ENCODE measurements at places on chromosomes 1 and 21.

GRCh38 chr1:43620956-43621355 lies 29.0 kb upstream of the KDM4A start:
- DNase-seq, result no peak

DNA sequence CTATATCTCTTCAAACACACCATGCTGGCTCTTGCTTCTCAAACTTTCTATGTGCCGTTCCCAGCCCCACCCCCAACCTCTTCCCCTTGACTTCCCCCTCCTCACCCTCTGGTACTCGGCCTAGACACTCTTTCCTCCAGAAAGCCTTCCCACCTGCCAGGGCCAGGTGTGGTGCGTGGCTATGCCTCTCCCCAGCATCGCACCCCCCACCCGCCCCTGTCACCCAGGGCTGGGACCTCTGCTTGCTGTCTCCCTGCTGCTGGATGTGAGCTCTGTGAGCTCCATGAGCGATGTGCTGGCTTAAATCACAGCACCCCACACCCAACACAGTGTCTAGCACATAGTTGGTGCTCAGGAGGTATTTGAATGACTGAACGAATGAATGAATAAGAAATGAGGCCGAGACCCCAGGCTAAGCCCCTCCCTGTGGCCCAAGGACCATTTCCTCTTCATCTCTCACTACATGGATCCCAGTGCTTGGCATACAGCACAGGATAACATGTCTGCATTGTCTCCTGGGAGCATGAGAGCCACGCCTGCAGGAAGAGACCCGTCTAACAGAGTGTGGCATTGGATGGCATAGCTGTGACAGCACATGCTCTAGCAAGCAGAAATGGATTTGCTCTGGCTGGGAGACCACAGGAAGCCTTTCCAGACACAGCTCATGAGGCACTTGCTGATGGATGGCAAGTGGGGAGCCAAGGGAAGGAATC lies 19.7 kb downstream of the TNNT2 start:
- no peak for DNase-seq

DNA sequence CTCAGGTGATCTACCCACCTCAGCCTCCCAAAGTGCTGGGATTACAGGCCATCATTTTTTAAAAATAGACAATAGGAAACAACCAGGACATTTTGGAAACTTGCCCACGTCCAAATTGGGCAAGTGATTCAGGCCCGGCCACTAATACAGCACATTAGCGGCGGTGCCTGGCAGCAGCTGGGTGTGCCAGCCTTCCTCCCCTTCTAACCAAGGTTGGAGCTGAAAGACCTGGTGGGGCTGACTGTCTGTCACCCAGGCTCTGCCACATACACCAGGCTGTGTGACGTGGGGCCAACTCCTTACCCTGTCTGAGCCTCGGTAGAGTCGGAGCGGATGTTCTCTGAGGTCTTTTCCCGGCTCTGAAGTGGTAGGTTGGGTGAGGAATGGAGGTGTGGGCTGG lies 29.6 kb upstream of the TMEM51 start:
- DNase-seq, result no peak

- DNase-seq, result no peak
Measured at GRCh38 chr1:61054601-61054993, 27.8 kb upstream of the NFIA start.

DNA sequence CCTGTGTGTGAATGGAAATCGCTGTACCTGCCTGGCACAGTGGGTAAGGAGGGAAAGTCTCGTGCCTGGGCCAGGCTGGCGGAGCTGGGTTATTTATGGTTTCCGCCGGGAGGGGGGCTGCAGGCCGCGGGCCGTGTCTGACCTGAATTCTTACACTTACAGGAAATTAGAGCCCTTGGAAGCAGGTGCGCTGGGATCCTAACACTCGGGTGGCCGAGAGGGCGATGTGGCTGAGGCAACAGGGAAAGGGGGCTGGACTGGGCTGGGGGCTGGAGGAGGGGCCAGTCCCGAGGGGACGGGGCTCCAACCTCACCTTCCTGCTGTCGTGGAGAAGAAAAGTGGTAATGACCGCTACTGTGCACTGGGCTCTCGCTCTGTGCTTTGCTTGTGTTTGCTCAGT lies 109.4 kb upstream of the WNT4 start:
- no peak for DNase-seq

DNA sequence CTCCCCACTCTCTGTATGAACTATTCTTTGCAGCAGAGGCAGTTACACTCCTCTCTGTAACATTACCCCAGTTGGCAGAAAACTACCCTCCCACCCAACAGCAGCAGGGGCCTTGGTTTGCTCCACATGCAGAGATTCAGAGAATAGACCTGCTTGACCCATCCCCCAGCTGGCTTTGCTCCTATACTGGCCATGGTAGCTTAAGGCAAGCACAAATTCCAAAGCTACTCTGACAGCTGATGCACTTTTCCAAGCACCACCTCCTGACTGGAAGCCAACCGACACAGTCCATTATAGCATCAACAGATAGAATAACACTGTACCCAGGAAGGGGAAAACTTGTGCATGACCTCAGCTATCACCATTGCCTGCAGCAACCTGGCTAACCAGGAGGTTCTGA lies 846.5 kb upstream of the NCAM2 start:
- no peak for DNase-seq

DNA sequence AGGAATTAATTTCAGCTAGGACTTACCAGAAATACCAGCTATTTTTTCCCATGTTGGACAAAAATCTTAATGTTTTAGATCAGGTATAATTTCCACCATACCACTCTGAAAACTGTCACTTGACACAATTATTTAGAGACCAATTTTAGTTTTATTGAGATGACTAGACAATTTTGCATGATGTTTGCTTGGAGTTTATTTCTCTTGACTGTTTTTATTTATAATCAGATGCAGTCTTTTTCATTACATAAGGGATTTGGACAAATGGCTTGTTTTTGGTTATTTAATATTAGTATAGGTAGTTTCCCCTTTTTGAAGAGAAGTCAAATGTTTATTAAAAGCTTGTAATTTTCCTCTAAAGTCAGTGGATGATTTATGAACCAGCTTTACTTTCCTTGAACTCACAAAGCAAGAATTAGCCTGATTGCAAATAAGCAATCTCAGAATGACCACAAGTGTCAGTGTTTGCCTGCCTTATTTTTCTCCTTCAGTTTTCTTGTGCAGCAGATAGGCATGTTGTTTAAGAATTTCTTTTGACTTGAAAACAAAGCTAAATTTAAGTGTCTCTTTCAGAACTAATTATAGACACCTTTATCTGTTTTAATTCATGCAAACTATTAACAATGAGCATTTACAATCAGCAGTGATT lies 3.8 kb upstream of the B3GALT2 start:
- DNase-seq, result no peak

DNA sequence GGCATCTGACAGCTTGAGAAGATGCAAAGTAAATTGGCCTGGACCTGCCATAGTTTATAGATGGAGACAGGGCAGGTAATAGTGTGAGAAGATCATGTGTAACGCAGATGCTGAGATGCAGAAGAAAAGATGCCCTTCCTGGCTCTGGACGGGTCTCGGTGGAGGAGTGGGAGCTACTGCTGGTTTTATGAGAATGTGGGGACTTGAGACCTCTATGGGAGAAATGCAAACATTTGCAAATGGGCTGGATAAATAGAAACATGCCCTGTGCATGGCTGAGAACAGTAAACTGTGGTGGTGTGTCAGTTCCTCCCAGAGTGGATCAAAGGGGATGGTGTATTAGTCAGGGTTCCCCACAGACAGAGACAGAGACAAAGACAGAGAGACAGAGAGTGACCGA lies 21.9 kb downstream of the UBASH3A start:
- no peak for DNase-seq

DNA sequence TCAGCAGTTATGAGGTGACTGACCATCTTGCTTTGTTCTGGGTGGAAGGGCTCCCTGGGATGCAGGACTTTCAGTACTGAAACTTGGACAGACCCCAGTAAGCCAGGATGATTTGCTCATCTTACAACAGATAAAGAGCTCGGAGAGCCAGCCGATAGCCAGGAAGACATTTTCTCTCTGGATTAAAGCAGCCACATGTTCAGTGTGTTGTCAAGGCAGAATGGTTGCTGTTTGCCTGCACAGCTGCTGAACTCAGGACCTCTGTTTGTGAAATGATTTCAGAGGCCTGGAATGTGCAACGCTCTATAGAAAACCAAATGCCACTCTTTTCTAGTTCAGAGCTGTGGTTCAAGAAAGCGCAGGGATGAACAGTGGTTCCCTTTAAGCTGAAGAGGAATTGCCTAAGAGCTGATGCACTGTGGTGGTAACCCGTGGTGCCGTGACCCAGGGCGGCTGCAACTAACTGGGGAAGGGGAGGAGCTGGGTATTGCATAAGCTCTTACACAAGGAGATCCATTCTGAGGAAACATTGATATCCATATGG lies 40.7 kb downstream of the CASQ2 start:
- no peak for DNase-seq

DNA sequence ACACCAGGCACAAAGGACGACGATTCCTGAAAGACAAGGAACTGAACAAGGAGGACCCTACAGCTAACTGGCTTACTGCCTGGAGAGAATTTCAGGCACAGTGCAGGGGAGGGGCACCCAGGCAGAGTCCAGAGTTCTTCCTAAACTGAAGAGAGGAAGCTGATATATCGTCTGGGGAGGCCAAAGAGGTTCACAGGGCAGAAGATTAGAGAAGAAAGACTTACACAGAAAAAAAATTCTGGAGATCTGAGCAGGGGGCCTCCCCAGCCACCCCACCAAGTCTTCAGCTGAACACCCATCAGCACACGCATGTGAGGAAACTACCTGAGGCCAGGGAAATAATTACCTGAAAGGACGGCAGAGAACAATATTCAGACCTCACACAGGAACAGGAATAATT lies 24.6 kb downstream of the SORT1 start:
- no peak for DNase-seq

GRCh38 chr1:155083865-155084721 lies 5.5 kb downstream of the EFNA3 start:
- no peak for DNase-seq

- no peak for DNase-seq
Measured at GRCh38 chr1:162111572-162111971, 42.1 kb downstream of the NOS1AP start.

- DNase-seq, result no peak
Measured at GRCh38 chr1:151475175-151475574, 15.9 kb upstream of the POGZ start.

GRCh38 chr1:65009176-65009575 lies 42.8 kb upstream of the JAK1 start:
- no peak for DNase-seq

DNA sequence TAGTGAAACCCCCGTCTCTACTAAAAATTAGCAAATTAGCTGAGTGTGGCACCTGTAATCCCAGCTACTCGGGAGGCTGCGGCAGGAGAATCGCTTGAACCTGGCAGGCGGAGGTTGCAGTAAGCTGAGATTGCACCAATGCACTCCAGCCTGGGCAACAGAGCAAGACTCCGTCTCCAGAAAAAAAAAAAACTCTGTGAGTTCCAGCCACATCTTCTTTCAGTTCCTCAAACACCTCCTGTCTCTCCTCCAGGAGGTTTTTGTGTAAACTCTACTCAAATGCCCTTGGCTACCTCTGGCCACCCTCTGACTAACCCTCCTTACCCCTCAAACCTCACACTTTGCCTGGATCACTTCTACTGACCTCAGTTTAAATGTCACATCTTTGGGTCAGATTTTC lies 38.1 kb downstream of the RCSD1 start:
- no peak for DNase-seq

- no peak for DNase-seq
Measured at GRCh38 chr1:159014851-159015250, 5.1 kb downstream of the IFI16 start.

GRCh38 chr1:7119156-7119555 lies 333.9 kb downstream of the CAMTA1 start:
- no peak for DNase-seq

GRCh38 chr1:202622388-202622787 lies 87.9 kb downstream of the SYT2 start:
- DNase-seq, result no peak

DNA sequence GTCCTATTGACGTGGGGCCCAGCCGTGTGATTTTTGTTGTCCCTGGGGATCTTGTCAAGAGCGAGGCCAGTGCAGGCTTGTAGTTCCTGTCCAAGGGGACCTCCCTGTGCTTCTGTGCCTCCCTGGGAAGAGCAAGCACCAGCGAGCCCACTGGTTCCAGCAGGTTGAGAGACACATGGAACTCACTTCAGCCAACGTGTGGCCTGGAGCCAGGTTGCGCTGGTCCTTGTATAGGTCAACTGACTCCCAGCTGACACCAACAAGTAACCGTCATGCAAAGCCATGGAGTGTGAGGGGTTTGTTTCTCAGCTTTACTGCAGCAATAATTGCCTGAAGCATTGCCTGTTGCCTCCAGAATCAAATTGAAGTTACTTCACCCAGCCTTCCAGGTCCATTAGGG lies 63.0 kb downstream of the DISP3 start:
- no peak for DNase-seq

DNA sequence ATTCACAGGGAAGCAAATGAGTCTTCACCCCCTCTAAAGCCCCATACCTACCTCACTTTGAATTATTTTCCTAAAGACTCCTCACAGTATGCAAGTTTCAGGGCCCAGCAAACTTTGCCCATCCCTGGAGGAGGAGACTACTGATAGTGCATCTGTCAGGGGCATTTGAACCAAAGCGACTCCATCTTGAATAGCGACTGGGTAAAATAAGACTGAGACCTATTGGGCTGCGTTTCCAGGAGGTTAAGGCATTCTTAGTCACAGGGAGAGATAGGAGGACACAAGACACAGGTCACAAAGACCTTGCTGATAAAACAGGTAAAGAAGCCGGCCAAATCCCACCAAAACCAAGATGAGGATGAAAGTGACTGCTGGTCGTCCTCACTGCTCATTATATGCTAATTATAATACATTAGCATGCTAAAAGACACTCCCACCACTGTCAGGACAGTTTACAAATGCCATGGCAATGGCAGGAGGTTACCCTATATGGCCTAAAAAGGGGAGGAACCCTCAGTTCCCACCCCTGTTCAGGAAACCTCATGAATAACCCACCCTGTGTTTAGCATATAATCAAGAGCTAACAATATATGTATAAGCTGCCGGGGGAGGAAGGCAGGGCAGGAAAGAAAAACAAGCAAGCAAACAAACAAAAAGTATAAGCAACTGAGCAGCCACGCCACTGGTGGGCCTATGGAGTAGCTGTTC lies 3.3 kb upstream of the PKNOX1 start:
- DNase-seq, result no peak

DNA sequence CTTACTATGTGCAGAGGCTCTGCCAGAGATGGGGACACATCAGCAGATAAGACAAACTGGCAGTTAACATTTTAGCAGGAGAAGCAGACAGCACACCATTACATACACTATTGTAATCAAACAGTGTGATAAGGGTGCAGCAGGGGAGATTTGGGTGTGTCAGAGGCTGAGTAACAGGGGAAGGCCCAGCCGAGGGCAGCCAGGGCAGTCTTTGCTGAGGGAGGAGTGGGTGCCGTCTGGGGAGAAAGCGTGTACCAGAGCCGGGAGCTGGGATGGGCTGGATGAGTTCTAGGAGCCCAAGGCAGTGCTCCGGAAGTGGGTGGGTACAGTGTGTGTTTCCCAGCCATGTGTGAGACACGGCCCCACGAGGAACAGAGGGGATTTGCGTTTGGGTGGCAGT lies 31.2 kb downstream of the KCNA10 start:
- DNase-seq, result no peak

GRCh38 chr1:111222308-111223125 lies 5.0 kb upstream of the CHI3L2 start:
- DNase-seq, result peak; percentile 70

- DNase-seq, result no peak
Measured at GRCh38 chr1:237740846-237741245, 149.9 kb downstream of the ZP4 start.

- DNase-seq, result no peak
Measured at GRCh38 chr21:44694776-44695175, 2.2 kb upstream of the KRTAP10-12 start.

GRCh38 chr1:12383001-12383400 lies 153.2 kb downstream of the VPS13D start:
- no peak for DNase-seq

Measured in activated gamma-delta T cell treated with anti-CD3 and anti-CD28 coated beads, Interleukin-2, amount 50 U/mL, for 16 hours (primary cell).